WTC11 (cell line): ENCODE measurements at places on chromosomes 4 and X. TPM values are rescaled to one million over a fixed set of nuclear protein-coding genes. Genes with fewer than 3 reads are reported as not detected.

Gene SOWAHD
- 3.6 to 5.0 TPM (median 4.3 TPM) in 3 replicates for total RNA-seq

Gene FRMPD4
- 1.1 to 1.4 TPM (median 1.3 TPM) in 3 replicates for total RNA-seq

Gene PLP1
- total RNA-seq = 29.2 to 31.3 TPM (median 29.5 TPM) in 3 replicates

Gene TIGD4
- 1.9 to 2.5 TPM (median 2.0 TPM) in 3 replicates for total RNA-seq

Gene COL4A5
- 30.7 to 43.0 TPM (median 36.4 TPM) in 3 replicates for total RNA-seq

Gene PAK3
- 4.8 to 5.1 TPM (median 4.9 TPM) in 3 replicates for total RNA-seq

Gene DCAF8L2
- total RNA-seq = not detected in 3 replicates

Gene GLUD2
- total RNA-seq = 0.57 to 1.4 TPM (median 1.2 TPM) in 3 replicates

Gene PPP1R2C
- total RNA-seq = not detected in 3 replicates

DNA sequence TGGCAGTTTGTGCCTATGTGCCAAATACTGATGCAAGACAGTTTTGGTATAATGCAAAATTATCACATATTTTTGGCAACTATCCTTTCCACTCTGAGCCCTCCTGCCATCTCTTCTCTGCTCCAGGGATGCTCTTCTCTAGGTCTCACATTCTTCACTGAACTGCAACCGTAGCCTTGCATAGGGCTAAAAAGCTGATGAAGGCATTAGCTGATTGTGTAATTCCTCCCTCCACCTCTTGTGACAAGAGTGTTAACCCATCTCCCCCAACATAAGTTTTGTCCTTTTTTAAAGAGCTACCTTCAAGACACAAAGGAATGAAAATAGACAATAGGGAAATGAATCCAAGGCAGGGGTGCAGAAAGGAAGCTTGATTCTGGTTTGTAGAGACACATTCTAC is 33.1 kb upstream of the ANK2 start:
- DNase-seq = no peak
- H3K36me3 ChIP-seq = no peaks in the 10 kb centered on the region
- H3K4me1 ChIP-seq = no peaks in the 10 kb centered on the region
- no peak overlapping the region for H3K27ac ChIP-seq
- no peak overlapping the region for H3K4me3 ChIP-seq
- H3K27me3 ChIP-seq = no peaks in the 10 kb centered on the region

GRCh38 chrX:108068121-108068520 is 23.2 kb downstream of the PSMD10 start:
- H3K4me3 ChIP-seq = no peak overlapping the region
- H3K36me3 ChIP-seq = no peaks in the 10 kb centered on the region
- H3K27me3 ChIP-seq = no peaks in the 10 kb centered on the region
- H3K4me1 ChIP-seq = peaks cover 9% of the 10 kb centered on the region

DNA sequence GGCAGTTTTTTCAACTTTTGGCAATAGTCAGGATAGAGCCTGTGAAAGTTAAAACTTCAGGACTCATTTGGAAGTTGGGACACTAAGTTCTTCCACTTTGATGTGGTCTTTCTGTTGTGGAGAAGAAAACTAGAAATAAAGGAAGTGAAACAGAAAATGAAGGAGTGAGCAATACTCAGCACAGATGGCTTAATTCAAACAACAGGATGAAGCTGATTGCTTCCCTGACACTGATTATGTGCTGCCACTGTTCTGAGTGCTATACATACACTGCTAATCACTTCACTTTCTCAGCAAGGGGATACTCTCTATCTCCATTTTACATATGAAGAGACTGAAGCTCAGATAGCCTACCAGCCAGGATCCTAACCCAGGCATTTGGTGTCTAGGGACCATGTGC is 235.1 kb upstream of the CPEB2 start:
- DNase-seq = no peak
- H3K27ac ChIP-seq = no peak overlapping the region
- H3K4me3 ChIP-seq = no peak overlapping the region
- peaks cover 56% of the 10 kb centered on the region for H3K27me3 ChIP-seq

- H3K4me3 ChIP-seq = no peak overlapping the region
- no peak for DNase-seq
Measured at GRCh38 chr4:27366104-27366823, 505.6 kb downstream of the STIM2 start.

GRCh38 chr4:11421116-11421515 is 7.6 kb downstream of the HS3ST1 start:
- 0 out of 2 replicates have a peak, but pooled peaks cover 6% of the 10 kb centered on the region for H3K4me1 ChIP-seq
- H3K27ac ChIP-seq = no peak overlapping the region
- no peak for DNase-seq

GRCh38 chrX:120260369-120260768 is 9.8 kb downstream of the ZBTB33 start:
- no peak for DNase-seq
- no peak overlapping the region for H3K4me3 ChIP-seq
- peaks cover 30% of the 10 kb centered on the region for H3K4me1 ChIP-seq
- peaks cover 4% of the 10 kb centered on the region; the same call in 1 of the 2 replicates for H3K36me3 ChIP-seq
- H3K27me3 ChIP-seq = no peaks in the 10 kb centered on the region; the same call in 1 of the 2 replicates
- no peak overlapping the region for H3K27ac ChIP-seq

- no peak for DNase-seq
- H3K4me3 ChIP-seq = no peak overlapping the region
- no peaks in the 10 kb centered on the region; the same call in 1 of the 2 replicates for H3K36me3 ChIP-seq
- H3K27ac ChIP-seq = no peak overlapping the region
- no peaks in the 10 kb centered on the region for H3K4me1 ChIP-seq
Measured at GRCh38 chr4:134537701-134538100, 336.1 kb upstream of the PABPC4L start.

DNA sequence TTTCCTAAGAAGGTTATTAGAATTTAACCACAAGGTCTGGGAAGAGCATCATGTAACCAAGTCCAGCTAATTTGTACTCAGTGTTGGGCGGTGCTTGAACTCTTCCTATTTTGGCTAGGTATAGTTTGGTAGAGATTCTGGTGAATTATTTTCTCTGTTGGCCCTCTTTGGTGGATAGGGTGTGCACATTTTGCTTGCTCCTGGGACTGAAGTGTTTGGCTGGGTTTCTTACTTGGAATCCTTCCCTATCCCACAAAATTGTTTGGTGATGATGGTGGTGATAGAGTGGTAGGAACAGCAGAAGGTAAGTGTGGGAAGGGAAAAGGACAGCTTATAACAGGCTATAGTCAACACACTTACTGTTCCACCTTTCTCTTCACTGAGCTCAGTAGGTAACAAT is 194.8 kb upstream of the GPC4 start:
- H3K27ac ChIP-seq = no peak overlapping the region
- H3K27me3 ChIP-seq = no peaks in the 10 kb centered on the region; the same call in 1 of the 2 replicates
- DNase-seq = no peak
- peaks cover 12% of the 10 kb centered on the region for H3K36me3 ChIP-seq

- no peaks in the 10 kb centered on the region for H3K27me3 ChIP-seq
- no peak overlapping the region for H3K4me3 ChIP-seq
- peaks cover 14% of the 10 kb centered on the region for H3K4me1 ChIP-seq
Measured at GRCh38 chrX:2517055-2517454, 16.3 kb upstream of the DHRSX start.

DNA sequence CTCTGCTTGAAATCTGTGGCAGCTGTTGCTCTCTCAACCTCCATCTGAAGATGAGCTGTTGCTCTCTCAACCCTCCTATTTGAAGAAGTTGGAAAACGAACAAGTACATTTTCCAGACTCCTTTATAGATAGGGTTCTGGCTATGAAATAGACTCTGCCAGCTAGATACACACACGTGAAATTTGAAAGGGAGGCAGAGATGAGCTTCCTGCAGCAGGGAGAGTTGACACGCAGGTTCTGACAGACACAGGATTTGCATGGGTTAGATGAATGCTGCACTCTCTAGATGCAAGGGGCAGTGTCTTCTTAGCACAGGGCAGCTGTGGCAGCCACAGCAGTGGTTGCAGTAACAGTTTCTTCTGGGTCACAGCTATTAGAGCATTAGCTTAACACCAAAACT is 8.0 kb upstream of the PYURF start:
- DNase-seq = no peak
- H3K27ac ChIP-seq = 0 out of 2 replicates have a peak overlapping the region, but pooled peaks have one; percentile 23
- H3K4me3 ChIP-seq = peak overlapping the region; percentile 45
- no peaks in the 10 kb centered on the region for H3K36me3 ChIP-seq
- peaks cover 43% of the 10 kb centered on the region for H3K4me1 ChIP-seq

DNA sequence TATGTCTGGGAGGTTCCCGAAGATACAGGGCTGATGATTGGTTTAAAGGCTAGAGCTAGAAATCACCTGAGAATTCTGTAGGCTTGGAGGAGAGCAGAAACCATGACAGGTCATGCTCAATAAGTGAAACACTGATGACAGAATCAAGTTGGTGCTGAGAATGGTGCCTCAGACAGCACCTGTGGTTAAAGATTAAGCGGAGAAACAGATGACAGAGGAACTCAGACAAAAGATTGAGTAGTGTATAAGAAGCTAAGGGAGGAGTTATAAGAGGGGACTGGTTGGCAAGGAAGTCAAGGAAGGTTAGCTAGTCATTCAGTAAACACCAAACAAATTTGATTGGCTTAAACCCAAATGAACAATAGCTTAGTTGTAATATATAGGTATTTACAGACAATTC is 385.4 kb upstream of the CNKSR2 start:
- H3K4me3 ChIP-seq = no peak overlapping the region
- no peak overlapping the region for H3K27ac ChIP-seq
- 0 out of 2 replicates have a peak, but pooled peaks cover 3% of the 10 kb centered on the region for H3K4me1 ChIP-seq

DNA sequence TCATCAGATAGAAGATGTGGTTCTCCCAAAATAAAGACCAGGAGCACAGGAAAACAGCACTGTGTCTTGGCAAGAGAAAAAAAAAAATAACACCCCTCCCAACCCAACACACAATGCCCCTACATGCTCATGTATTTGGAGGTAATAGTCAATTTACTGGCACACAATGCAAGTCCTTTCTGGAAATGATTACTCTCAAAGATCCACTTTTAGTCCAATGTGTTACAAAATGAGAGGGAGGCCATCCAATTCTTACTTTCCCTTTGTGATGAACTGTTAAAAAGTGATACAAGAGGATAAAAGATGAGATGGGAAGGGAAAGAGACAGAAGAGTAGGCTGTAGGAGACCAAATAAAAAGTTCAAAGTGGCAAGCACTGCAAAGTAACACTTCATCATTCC is 180.3 kb upstream of the DKK2 start:
- H3K27me3 ChIP-seq = no peaks in the 10 kb centered on the region
- no peaks in the 10 kb centered on the region for H3K36me3 ChIP-seq
- no peak for DNase-seq

DNA sequence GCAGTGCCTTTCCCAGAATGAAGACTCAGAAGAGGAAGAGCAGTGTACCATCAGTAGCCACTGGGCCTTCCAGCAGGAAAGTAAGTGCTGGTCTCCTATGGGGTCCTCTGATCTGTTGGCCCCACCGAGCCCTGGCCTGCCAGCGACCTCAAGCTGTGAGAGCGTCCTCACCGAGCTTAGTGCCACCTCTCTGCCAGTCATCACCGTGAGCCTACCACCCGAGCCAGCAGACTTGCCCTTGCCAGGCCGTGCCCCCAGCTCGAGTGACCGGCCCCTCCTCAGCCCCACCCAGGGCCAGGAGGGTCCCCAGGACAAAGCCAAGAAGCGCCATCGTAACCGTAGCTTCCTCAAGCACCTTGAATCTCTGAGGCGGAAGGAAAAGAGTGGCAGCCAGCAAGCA is 69.7 kb downstream of the STARD8 start:
- H3K36me3 ChIP-seq = peaks cover 2% of the 10 kb centered on the region; the same call in 1 of the 2 replicates
- H3K27ac ChIP-seq = no peak overlapping the region
- H3K4me3 ChIP-seq = no peak overlapping the region

- peaks cover 8% of the 10 kb centered on the region for H3K4me1 ChIP-seq
- no peak overlapping the region for H3K27ac ChIP-seq
- H3K36me3 ChIP-seq = no peaks in the 10 kb centered on the region
- H3K4me3 ChIP-seq = no peak overlapping the region
- no peaks in the 10 kb centered on the region for H3K27me3 ChIP-seq
- no peak for DNase-seq
Measured at GRCh38 chr4:153834901-153835300, 46.0 kb upstream of the SFRP2 start.

- no peaks in the 10 kb centered on the region for H3K27me3 ChIP-seq
- no peak overlapping the region for H3K4me3 ChIP-seq
- H3K36me3 ChIP-seq = no peaks in the 10 kb centered on the region
Measured at GRCh38 chrX:122813876-122814275, 370.2 kb upstream of the GRIA3 start.

DNA sequence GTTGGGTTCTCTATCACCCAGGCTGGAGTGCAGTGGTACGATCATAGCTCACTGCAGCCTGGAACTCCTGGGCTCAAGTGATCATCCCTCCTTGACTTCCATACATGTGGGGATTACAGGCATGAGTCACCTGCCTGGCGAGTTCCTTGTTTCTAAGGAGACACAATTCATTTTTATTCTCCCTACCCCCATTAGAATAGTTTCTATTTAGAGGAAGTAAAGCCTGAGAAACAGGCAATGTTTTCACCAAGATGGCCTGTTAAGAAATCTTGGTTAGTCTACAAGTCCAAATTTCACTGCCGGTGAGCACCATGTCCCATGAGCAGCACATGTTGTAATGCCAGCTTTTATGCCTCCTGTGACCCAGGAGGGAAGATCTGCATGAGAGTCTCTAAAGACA is 5.7 kb downstream of the CYBB start:
- no peak overlapping the region for H3K4me3 ChIP-seq

GRCh38 chrX:39950018-39950688 is 147.6 kb downstream of the BCOR start:
- peaks cover 7% of the 10 kb centered on the region; the same call in 1 of the 2 replicates for H3K36me3 ChIP-seq
- DNase-seq = no peak
- H3K27me3 ChIP-seq = no peaks in the 10 kb centered on the region
- H3K4me1 ChIP-seq = peaks cover 30% of the 10 kb centered on the region

DNA sequence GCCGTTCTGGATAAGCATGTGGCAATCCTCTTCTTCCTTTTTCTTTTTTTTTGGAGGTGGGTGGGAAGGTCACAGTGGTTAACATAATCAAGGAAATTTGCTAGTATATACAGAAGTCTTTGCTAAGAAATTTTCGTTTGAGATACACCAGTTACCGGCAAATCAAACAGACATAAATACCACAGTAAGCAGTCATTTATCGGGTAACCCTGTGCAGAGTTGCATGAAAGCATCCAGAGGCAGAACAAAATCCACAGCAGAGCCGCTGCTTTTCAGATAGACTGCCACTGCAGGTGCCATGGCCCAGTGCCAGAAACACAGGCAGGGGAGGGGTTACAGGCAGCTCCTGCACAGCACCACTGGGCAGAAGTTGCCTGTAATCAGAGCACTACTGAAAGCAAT is 179.1 kb upstream of the MAB21L2 start:
- no peak overlapping the region for H3K27ac ChIP-seq
- DNase-seq = no peak
- no peaks in the 10 kb centered on the region for H3K27me3 ChIP-seq
- H3K4me1 ChIP-seq = no peaks in the 10 kb centered on the region; the same call in 1 of the 2 replicates
- no peaks in the 10 kb centered on the region for H3K36me3 ChIP-seq

- peaks cover 20% of the 10 kb centered on the region for H3K4me1 ChIP-seq
- no peak overlapping the region for H3K4me3 ChIP-seq
- H3K36me3 ChIP-seq = peaks cover 21% of the 10 kb centered on the region
- DNase-seq = no peak
Measured at GRCh38 chr4:176479767-176480166, 160.0 kb downstream of the SPCS3 start.

DNA sequence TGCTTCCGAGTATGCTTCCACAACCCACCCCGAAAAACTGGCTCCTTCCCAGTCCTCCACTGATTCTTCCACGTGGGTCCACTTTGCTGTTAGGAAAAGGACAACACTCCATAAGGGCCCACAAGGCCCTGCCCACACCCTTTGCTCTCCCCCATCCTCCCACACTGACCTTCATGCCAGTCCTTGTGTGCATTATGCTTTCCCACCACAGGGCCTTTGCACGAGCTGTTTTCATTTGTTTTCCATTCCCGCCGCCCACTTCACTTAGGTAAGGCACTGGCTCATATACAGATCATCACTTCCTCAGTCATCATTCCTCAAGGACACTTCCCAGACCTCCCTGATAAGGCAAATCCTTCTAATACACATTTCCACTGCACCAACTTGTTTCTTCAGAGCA is 16.8 kb upstream of the SEL1L3 start:
- H3K4me1 ChIP-seq = no peaks in the 10 kb centered on the region; the same call in 1 of the 2 replicates
- H3K36me3 ChIP-seq = no peaks in the 10 kb centered on the region
- no peak overlapping the region for H3K27ac ChIP-seq
- H3K27me3 ChIP-seq = no peaks in the 10 kb centered on the region; the same call in 1 of the 2 replicates
- H3K4me3 ChIP-seq = no peak overlapping the region
